ENCODE measurements at places on chromosomes 3 and 15.

- no peak for DNase-seq
Observed at GRCh38 chr3:59235634-59236012, 185.8 kb upstream of the CFAP20DC start.

DNA sequence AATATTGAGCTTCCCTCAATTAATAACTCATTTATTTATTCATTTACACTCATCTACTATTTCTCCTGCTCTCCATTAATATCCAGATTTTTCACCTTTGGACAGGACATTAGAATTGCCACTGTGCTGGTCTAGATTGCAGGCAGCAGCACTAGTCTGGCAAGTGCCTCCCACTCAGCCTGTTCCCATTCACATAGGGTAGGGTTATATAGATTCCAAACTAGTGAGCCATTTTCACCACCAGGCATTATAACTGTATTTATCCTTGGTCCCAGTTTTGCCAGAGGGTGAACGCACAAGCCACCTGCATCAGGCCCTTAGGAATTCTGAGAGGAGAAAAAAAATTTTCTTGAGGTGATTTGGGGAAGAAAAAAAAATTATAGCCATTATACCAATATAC, 44.5 kb downstream of the ANAPC13 start:
- DNase-seq: no peak

DNA sequence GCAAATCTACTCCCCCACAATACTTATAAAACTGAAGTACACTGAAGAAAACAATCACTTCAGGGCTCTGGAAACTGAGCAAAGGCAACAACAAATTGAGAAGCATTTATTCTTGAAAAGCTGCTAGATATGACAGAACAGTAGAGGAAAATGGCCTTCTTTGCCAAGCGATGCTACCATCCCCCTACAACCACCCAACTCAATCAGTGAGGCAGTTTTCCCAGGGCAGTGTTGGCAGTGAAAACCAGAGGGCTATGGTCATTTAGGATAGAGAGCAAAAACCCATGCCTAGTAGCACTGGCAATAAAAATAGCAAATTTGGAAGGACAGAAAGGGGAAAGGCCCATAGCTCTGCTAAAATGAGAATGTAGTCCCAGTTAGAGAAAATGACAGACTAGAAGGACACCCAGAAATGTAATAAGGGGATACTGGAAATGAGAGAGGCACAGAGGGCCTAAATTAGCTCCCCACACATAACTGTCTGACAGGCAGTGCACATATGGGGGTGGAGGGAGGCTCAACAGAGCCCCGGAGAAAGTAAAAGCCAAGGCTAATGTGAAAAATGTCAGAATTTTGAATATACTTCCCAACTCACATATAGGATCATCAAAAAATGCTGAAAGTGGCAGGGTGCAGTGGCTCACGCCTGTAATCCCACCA, 143.5 kb downstream of the GSK3B start:
- no peak for DNase-seq

DNA sequence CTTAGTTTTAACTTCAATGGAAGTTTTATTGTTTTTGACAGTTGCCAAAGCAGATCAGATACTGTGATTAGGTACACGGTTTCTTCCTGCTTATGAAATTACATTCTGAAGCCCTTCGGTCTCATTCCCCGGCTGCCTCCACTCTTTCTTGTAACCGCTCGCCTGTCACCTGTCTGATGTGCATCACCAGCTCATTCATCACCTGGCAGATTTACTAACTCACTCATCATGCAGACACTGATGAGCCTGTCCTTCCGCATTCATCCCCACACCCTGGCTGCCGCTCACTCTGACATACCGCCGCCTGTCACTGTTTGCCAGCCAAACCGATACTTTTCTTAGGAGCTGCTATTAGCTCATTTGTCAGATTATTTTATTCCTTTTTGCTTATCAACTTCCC, 82.8 kb upstream of the NSMCE3 start:
- no peak for DNase-seq

- no peak for DNase-seq
Observed at GRCh38 chr3:67228136-67228535, 230.0 kb downstream of the KBTBD8 start.

- DNase-seq: no peak
Observed at GRCh38 chr3:67655364-67656121, 1.1 kb upstream of the SUCLG2 start.

- DNase-seq: no peak
Observed at GRCh38 chr3:57986261-57986660, 22.0 kb upstream of the FLNB start.

DNA sequence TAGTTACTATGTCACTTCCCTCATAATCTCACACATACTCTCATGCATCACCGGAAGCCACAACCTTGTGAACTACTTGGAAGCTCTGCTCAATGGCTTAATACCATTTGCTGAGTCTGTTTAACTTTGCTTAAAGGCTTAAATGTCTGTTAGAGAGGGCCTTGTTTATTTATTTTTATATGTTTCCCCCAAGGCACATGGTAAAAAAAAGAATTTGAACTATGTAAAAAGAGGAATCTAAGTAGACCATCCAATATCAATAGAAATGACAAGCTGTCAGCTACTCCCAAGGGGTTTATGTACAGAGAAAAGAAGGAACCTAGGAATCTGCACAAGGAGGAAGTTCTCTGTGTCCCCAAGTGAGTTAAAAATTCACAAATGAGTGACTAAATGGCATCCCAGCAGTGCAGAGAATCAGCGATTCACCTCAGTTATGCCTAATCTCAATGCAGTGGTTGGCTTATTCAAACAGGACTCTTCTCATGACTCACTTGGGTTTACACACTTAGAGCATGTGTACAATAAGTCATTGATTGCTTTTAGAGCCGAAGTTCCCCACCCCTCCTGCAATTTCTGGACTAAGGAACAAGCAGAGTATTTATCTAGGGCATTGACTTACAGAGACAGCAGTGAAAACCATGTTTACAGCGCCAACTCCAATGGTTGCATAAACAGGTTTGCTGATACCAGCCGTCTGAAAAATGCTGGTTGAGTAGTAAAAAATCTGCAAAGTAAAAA, 24.4 kb downstream of the SLC2A2 start:
- no peak for DNase-seq

DNA sequence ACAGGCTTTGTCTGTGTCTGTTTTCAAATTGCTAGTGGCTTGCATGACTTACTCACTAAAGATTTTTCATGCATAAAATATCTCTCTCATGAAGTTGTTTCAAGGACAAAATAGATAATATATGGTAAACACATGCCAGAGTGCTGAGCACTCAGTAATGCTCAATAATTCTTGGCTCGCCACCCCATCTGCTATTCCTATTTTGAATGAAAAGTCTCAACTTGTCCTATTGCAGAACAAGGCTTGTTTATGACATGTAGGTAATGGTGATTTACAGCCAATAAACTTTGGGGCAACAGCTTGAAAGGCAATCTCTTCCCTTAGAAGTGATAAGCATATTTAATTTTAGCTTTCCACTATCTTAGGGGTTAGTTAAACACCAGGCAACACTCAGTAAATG, 789.0 kb upstream of the ROBO1 start:
- DNase-seq: no peak

GRCh38 chr3:33173103-33173502, 45.5 kb downstream of the SUSD5 start:
- no peak for DNase-seq

GRCh38 chr15:57541805-57542504, 49.7 kb upstream of the MYZAP start:
- DNase-seq: peak; percentile 74

DNA sequence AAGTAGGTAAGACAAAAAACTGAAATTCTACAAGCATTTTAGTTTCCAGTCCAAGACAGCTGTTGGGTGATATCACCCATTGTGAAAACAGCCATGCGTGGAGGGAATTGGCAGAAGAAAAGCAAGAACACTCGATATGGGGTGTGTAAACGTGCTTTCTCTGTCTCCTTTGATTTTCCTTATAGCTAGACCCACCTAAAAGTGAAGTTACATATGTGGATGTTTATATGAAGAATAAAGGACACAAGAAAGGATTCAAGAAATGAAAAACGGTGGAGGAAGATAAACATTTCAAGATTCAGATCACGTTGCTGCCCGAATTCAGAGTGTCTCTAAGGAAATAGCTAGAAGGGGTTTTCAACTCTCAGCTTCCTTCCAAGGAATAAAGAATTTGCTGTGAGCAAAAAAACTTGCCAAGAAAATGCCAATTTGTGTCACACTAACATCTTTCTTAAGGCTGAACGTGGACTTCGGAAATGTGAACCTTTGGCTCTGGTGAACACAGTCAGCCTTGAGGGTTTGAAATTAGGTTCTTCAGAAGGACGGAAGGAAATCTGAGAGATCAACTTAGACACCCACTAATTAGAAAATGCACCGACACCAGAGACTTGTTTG, 269.0 kb upstream of the ADAMTS9 start:
- no peak for DNase-seq

DNA sequence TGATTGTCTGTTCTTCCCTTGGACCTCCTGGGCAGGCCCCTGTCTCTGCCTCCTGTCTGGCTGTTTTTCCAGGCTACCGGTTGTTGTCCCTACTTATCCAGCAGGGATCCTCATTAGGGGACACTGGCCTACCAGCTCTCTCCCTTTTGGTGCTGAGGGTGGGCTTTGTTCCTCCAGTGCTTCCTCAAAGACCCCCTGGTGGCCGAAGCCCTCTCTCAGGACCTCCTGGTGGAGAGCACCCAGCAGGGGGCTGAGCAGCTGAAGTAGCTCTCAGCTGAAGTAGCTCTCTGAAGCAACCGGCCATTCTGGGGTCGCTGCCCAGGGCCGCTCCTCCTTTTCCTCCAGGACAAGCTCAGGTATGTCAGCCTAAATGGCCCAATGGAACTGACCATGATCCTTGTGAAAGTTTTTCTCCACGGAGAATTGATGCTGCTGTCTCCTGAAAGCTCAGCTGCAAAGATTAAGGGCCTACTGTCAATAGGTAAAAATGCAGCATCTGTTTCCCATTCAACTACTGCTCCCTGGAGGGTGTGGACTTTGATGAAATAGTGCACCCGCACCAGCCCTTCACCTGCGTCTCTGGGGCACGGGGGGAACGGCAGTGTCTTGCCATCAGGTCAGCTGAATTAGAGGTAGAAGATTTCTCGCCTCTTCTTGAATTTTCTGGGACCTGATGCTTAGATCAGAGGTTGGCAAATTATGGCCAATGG, 27.6 kb downstream of the ARNT2 start:
- no peak for DNase-seq

GRCh38 chr3:197465996-197466549, 89.7 kb downstream of the BDH1 start:
- DNase-seq: no peak

DNA sequence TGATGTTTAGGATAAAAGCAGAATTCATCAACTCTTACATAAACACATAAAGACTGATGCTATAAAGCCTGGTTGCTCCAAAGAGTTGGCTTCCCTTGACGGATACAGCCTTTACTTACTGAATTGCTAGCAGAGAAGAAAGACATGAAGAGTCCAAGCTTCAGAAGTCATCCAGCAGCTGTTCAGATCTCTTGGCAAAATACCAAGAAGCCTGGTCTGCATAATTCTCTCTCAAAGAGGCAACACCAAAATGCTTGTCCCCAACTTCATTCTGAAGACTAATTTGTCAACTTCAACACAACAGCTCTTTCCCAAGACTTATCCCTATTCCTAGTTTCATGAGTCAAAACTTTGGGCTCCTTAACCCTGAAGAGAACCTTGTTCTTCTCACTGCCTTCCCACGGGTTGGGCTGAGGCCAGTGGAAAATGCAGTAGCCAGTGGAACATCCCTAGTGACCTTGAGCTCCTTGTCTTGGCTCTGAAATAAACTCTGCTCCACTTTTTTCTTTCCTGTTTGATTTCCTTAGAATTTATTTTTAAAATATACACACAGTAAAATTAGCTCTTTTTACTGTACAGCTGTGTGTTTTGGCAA, 119.2 kb upstream of the THBS1 start:
- no peak for DNase-seq

DNA sequence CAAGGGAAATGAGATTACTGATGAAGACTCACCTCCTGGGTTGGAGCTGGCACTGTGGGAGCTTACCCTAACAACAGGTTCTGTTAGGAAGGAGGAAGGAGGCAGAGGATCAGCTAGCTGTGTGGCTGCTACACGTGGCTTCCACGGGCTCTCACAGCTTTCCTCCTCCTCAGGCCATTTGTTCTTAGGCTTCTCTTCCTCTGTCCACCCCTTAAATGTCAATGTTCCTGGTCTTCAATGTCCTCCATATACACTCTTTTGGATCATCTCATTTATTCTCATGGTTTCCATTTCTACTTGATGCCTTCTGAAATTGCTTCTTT, 5.0 kb downstream of the PIGZ start:
- DNase-seq: no peak

DNA sequence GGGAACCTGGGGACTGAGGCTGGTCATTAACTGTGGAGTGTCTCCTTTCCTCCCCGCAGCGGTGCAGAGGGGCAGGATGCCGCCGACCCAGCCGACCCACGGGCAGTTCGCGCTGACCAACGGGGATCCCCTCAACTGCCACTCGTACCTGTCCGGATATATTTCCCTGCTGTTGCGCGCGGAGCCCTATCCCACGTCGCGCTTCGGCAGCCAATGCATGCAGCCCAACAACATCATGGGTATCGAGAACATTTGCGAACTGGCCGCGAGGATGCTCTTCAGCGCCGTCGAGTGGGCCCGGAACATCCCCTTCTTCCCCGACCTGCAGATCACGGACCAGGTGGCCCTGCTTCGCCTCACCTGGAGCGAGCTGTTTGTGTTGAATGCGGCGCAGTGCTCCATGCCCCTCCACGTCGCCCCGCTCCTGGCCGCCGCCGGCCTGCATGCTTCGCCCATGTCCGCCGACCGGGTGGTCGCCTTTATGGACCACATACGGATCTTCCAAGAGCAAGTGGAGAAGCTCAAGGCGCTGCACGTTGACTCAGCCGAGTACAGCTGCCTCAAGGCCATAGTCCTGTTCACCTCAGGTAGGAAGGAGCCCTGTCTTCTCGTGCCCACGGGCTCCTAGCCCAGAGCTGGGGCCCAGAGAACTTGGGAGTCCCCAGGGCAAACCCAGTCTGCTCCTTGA, 3.7 kb downstream of the NR2F2 start:
- DNase-seq: no peak

- no peak for DNase-seq
Observed at GRCh38 chr3:96267577-96267976, 546.8 kb upstream of the EPHA6 start.

DNA sequence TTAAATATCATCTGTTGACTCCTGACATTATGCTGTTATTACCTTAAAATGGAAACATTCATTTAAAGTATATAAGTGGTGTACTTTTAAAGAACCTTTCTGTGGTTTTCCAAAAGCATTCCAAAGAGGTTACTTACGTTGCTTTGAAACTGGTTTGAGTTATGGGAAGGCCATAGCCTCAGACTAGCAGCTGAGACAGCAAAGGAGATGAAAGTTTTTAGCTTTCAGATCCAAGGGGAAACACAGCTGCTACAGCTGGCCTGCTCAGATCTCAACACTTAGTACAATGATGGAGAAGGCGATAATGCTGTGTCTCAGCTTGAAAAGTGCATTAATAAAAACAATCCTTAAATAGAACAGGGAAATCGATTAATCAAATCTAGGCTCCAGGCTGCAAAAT, 921.1 kb downstream of the ROBO1 start:
- DNase-seq: no peak

GRCh38 chr3:193673845-193674244, 80.8 kb downstream of the OPA1 start:
- DNase-seq: no peak

- no peak for DNase-seq
Observed at GRCh38 chr3:60641354-60641753, 609.9 kb downstream of the FHIT start.

GRCh38 chr15:63381301-63382204, at the start of gene CA12:
TSS of gene CA12 (minus strand) at chr15:63381846. CDS start at chr15:63381720, 126 bp downstream.
- peak; percentile 61 for DNase-seq

GRCh38 chr15:53312707-53313106, 446.8 kb downstream of the WDR72 start:
- DNase-seq: no peak

GRCh38 chr3:191848818-191849217, 387.9 kb downstream of the PYDC2 start:
- no peak for DNase-seq

All from mesothelial cell of epicardium (in vitro differentiated cells).